ENCODE measurements at places on chromosomes 7 and 10.

- no peak for DNase-seq
Measured at GRCh38 chr7:134533288-134533771, 6.0 kb downstream of the AKR1B10 start.

- no peak for DNase-seq
Measured at GRCh38 chr7:115600207-115600606, 430.4 kb downstream of the TFEC start.

DNA sequence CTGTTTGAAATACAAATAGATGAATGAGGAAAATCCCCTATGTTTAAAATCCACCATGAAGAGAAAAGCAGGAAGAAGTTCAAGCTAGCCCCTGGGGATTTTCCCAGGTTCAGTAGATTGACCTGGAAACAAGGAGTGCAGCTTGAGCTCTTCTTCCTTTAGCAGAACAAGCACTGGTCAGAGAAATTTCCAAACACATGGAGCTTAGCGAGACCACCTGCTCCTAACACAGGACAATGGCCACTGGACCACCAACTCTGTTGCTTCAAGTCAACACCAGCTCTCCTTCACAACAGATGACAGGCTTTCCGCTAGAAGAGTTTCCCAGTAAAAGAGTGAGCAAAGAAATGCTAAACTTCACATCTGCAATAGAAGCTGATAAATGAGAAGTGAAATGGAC is 9.4 kb upstream of the FBXW4 start:
- DNase-seq, result no peak

DNA sequence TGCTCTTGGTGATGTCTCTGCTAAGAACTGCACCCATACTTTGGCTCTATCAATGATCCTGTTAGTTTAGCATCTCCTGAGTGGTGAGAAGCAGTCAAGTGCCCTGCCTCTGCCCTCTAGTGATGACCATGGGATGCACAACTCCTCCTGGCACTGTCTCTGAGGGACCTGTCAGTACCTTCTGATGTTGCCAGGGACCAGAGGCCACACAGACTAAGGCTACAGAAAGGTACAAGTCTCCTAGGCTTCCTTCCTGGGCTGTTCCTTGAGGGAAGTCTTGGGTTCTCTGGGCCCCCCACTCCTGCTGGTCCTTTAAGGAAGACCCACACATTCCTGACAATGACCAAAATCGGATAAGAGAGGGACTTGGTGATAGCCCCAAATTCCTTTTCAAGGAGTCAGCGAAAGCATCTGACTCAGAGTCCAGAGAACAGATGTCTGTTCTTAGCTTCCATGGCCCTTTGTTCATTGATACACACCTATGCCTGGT is 15.3 kb downstream of the NKX2-3 start:
- no peak for DNase-seq

DNA sequence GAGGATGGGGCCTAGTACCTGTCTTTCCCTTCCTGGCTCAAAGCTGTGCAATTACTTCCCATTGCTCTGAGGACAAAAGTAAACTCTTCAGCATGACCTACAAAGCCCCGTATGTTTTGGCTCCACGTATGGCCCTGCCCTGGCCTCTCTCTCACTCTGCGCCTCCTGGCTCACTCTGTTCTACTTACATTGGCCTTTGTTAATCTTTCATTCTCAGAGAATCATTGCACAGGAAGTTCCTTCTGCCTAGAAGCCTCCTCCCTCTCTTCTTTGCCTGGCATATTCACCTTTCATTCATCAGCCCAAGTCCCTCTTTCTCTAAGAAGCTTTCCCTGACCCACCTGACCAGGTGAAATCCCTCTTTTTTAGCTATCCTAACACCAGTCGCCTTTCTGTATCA is 23.9 kb downstream of the LIPM start:
- DNase-seq, result no peak

DNA sequence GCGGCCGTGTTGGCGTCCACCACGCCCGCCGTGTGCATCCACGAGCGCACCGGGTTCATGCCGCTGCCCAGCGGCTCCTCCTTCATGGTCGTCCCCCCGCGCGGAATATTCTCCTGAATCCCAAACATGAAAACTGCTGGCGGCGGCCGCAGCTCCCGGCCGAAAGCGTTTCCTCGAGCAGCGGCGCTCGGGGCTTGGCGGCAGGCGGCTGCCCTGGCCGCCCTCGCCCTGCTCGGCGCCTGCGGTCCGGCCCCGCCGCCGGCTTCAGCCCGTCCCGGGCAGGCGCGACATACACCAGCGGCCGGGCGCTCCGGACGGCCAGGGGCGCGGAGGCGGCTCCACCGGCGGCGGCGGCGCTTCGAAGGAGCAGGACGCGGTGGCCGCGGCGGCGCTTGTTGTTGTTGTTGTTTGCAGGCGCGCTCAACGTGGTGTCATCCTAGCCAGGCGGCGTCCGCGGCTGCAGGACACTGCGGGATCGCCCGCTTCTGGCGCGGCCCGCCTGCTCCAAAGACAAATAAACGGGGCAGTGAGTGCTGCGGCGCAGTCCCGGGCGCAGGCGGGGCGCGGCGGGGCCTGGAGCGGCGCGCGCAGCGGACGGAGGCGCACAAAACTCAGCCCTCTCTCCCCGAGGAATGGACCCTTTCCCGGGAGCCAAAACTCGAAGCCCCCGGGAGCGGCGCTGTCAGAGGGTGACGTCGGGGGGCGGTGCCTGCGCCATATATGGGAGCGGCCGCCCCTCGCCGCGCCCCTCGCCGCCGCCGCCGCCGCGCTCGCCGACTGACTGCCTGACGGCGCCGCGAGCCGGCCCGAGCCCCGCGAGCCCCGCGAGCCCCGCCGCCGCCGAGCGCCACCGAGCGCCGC is at the start of gene EBF3:
TSS of gene EBF3 (minus strand) at position 634 of the 861 bp plus-strand sequence. CDS start at position 128, 506 bp downstream.
- DNase-seq, result peak; percentile 43

DNA sequence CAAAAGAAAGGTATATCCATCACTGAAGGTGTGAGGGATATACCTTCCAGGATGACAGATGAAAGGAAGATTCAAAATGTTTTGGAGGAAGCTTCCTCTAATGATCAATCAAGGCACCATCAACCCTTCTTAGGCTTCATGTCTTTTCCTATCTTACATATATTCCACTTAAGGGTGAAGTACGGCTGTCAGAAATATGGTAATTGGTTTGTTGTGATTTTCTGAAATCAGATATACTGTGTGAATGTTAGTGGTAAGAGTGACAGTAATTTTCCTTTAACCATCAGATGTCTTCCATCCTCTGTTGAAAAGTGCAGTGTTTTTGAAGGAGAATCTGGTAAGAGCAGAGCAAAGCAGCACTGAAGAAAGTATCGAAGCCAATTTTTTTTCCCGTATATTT is 2.8 kb upstream of the MRPS33 start:
- no peak for DNase-seq

- peak; percentile 45 for DNase-seq
Measured at GRCh38 chr10:80144067-80144695, 11.7 kb downstream of the PLAC9 start.

DNA sequence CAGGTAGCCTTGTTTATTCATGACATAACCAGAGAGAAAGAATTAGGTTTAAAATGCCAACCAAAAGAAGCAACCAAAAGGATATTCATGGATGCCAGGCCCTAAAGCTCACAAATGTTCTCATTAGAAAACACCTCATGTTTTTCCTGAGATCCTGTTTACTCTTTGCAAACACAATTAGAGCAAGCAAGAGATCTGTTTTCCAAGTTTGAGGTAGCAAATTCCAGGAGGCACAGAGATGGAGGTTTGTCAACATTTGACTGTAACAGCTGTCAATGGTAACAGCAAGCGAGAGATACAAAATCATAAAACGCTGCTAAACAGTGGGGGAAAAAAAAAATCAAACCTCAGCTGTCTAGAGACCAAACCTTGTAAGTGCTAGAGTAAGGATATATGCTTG is 182.2 kb downstream of the PLXDC2 start:
- DNase-seq, result no peak

DNA sequence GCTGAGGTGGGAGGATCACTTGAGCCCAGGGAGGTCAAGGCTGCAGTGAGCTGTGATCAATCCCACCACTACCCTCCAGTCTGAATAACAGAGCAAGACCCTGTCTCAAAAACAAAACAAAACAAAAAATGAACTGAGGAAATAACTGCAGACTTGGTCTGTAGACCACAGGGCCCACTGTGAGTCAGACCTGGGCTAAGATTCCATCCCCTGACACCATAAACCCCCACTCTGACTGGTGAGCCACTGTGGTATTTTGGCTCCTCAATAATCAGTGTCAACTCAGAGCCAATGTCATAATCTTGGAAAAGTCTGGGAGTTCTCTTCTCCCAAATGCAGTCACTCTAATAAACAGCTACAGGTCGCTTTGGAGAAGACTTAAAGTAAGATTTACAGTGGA is 24.0 kb upstream of the ERCC6 start:
- no peak for DNase-seq

GRCh38 chr7:142771353-142771723 is 568 bp downstream of the PRSS2 start:
- no peak for DNase-seq

DNA sequence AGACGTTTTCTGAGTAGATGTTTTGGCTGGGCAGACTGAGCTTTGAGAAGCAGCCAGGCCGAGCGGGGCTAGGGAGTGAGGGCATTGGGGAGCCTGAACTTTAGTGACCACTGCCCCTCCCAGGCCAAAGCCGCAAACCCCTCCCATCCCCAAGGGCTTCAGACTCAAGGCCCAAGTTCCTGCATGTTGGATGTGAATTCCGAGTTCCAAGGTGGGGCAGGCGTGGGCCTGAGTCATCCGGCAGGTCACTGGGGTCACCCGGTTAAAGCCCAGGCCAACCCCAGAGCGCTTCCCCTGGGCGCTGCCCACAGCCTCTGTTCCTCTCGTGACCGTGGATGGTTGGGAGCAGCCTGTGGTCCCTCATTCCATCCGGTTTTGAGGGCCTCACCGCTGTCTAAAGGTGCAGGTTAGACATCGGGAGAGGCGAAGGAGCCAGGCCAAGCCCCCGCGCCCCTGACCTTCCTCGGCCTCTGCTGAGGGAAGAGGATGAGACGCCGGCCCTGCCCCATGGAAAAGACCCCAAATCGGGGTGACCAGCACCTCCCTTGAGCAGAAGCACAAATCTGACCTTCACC is 6.9 kb upstream of the PDGFA start:
- no peak for DNase-seq

DNA sequence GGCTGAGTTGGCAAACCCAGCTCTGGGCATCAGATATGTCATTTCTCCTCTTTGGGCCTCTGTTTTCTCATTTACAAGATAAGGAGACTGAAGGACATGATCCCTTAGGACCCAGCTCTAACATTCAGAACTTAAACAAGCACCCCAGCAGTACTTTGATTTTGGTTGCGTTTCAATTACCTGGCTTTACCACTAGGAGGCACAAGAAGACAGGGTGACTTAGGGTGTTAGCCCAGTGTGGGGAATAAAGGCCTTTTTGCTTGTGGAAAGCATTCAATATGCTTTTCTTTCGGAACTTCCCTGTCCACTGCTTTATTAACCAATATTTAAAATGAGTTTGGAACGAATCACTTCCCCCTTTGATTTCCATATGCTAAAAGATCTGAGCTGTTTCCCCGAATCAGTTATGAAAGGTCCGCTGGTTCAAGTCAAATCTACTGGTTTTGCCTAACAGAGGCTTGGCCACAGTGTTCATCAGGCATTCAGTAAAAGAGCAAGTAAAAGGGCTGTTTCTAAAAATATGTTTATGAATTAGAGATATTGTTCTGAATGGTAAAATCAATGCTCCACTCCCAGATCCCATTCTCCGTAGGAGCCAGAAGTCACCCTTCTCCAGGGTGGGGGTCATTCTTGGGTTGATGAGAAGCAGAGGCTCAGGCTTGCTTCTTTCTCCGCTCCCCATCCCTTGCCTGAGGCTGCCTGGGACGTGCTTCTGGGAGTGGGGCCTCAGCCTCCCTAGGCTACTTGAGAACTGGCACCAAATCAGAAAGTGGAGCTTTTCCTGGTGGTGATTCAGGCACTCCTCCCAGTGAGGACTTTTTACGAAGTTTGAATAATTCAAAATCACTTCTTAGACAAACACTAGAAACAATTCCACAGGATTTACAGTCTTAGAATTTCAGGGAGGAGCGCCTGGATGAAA is 105.5 kb downstream of the MYOF start:
- DNase-seq, result peak; percentile 57

- peak; percentile 97 for DNase-seq
Measured at GRCh38 chr7:1940402-1940786, 270.3 kb downstream of the ELFN1 start.

DNA sequence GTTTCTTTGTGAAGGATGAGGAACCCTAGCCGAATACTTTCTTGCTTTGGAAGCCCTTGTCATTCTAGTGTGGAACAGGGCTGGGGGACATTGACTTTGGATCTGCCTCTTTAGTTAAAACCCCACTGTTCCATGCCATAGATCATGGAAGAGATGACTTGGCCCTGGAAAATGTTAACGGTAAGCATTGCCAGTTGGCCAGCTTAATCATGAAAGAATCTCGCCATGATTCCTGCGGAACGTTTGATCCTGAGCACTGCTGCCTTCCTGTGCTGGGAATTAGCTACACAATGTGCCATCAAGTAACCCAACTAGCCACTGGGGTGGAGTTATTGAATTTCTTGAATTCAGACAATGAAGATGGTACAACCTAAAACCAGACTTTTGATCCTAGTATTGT is 177.6 kb upstream of the FZD8 start:
- DNase-seq, result no peak

- DNase-seq, result no peak
Measured at GRCh38 chr10:129161150-129161549, 305.9 kb upstream of the MGMT start.

DNA sequence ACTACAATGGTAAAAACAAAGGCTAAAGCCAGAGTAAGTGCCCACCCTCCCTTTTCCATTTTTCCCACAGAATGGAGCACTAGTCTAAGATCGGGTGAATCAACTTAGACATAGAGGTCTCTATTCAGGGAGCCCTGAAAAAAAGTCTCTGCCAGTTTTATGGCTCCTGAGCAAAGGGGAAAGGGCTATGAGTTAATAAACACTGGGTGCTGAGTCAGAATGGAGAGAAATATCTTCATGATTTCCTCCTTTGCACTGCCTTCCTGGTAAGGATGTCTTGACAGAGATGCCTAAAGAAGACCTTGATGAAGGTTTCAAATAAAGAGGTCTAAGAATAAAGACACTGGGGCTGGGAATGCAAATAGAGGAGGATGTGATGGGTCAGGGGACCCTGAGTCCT is 607.4 kb upstream of the MBL2 start:
- no peak for DNase-seq

GRCh38 chr10:30988831-30989435 is 42.7 kb downstream of the ZNF438 start:
- DNase-seq, result no peak

- no peak for DNase-seq
Measured at GRCh38 chr7:50212016-50212325, 92.5 kb upstream of the IKZF1 start.

- DNase-seq, result no peak
Measured at GRCh38 chr7:112765105-112765504, 25.1 kb downstream of the TMEM168 start.
